ENCODE measurements at places on chromosomes 2 and 18. TPM values are rescaled to one million over a fixed set of nuclear protein-coding genes. Genes with fewer than 3 reads are reported as not detected.

The LCT gene
- total RNA-seq: 0.03 TPM

The PPP1R7 gene
- total RNA-seq: 60.0 TPM

The FBXO36 gene
- total RNA-seq: 1.4 TPM

The LYPD6 gene
- 0.06 TPM for total RNA-seq

The ARHGEF4 gene
- total RNA-seq: 5.7 TPM

The NT5C1B gene
- not detected for total RNA-seq

The TMEM163 gene
- 0.11 TPM for total RNA-seq
